Gastrocnemius medialis (tissue), 4 donors: ENCODE measurements at places on chromosomes 12 and 14. TPM values are rescaled to one million over a fixed set of nuclear protein-coding genes. Genes with fewer than 3 reads are reported as not detected.

- H3K4me1 ChIP-seq, result no peaks in the 10 kb centered on the region
- no peak for DNase-seq
- no peaks in the 10 kb centered on the region for H3K27me3 ChIP-seq
- no peaks in the 10 kb centered on the region for H3K36me3 ChIP-seq
- no peak overlapping the region for H3K27ac ChIP-seq
Observed at GRCh38 chr12:13719986-13720385, 261.4 kb downstream of the GRIN2B start.

GRCh38 chr12:124352839-124353238 lies 57.9 kb downstream of the RFLNA start:
- no peak for DNase-seq
- no peaks in the 10 kb centered on the region for H3K27me3 ChIP-seq
- no peaks in the 10 kb centered on the region for H3K4me1 ChIP-seq
- H3K36me3 ChIP-seq, result no peaks in the 10 kb centered on the region
- H3K27ac ChIP-seq, result peak overlapping the region; percentile 56

DNA sequence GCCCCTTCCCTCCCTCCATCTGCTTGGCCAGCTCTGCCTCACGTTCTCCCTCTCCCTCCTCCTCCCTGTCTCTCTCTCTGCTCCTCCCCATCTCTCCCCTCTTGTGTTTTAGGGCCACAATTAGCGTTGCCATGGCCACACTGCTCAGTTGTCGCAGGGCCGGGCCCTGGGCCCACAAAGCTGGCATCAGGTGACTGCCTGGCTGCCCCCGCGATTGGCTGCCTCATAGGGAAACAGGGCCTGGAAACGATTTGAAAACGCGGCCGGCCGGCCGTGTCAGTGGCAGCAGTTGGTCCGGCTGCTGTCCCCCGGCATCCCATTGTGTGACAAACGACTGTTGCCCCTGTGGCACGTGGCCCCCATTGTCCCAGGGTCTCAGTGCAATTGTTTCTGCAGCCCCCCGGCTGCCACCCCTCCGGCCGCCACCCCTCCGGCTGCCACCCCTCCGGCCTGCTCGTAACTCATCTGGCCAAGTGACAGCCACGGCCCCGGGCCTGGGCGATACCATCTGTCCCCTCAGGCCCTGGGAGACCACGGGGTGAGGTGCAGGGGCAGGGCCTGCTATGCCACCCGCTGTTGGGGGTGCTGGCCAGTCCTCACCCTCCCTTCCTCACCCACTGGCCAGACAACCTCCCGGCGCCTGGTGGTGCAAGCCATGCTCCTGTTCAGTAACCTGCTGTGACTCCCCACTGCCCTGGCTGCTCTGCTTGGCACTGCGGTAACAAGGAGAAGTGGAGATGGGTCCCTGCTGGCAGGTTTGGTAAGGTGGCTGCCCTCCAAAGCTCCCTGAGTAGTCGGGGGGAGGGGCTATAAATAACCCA lies 17.4 kb downstream of the FOXN4 start:
- H3K4me1 ChIP-seq, result no peaks in the 10 kb centered on the region
- peak overlapping the region; percentile 43 for H3K4me3 ChIP-seq
- H3K27ac ChIP-seq, result no peak overlapping the region
- DNase-seq, result no peak
- H3K36me3 ChIP-seq, result no peaks in the 10 kb centered on the region

- peaks cover 30% of the 10 kb centered on the region for H3K4me1 ChIP-seq
- H3K27me3 ChIP-seq, result no peaks in the 10 kb centered on the region
- no peaks in the 10 kb centered on the region for H3K36me3 ChIP-seq
- H3K27ac ChIP-seq, result peak overlapping the region; percentile 60
- peak; percentile 75 for DNase-seq
Observed at GRCh38 chr12:106096376-106096775, 42.4 kb downstream of the NUAK1 start.

DNA sequence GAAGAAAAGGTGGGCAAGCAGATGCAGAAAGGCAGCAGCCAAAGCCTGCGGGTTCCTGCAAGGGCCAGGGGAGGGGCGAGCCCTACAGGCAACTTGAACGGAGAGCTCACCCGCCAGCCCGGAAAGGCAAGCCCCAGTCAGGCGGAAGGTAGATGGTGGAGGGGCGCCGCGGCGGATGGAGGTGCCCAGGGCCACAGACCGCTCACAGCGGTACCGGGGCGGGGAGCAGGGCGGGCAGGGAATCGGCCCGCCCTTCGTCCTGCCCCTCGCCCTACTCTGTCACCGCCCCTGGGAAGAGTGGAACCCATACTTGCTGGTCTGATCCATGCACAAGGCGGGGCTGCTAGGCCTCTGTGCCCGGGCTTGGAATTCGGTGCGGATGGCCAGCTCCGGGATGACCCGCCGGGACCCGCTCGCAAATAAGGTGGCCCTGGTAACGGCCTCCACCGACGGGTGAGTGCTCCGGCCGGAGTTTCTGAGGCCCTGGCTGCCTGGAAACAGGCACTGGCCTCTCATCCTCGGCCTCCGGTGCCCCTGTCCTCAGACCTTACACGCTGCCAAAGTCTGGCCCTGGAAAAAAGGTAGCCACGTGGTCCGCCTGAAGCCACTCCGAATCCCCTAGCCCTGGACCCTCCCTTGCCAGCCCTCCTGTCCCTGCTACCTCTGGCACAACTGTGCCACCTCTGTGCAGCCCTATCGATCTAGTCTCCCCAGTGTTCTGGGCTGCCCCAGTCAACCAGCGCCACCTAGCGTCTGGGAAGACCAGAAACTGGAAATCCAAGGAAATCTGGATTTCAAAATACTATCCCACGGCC lies at the start of gene DHRS4:
Gene DHRS4, plus strand, starts transcription at position 307 of the 815 bp plus-strand sequence. Its CDS starts 19 bp downstream, at position 326.
- no peaks in the 10 kb centered on the region for H3K27me3 ChIP-seq
- H3K4me3 ChIP-seq, result peak within 1 kb of the TSS; percentile 77
- H3K36me3 ChIP-seq, result no peaks in the 10 kb centered on the region
- DNase-seq, result peak; percentile 70
- peaks cover 38% of the 10 kb centered on the region for H3K4me1 ChIP-seq

GRCh38 chr12:91127306-91127705 lies 16.0 kb upstream of the LUM start:
- no peaks in the 10 kb centered on the region for H3K36me3 ChIP-seq
- H3K4me1 ChIP-seq, result no peaks in the 10 kb centered on the region
- no peak for DNase-seq
- no peak overlapping the region for H3K27ac ChIP-seq

- H3K4me1 ChIP-seq, result peaks cover 8% of the 10 kb centered on the region
- H3K4me3 ChIP-seq, result peak overlapping the region; percentile 63
- H3K36me3 ChIP-seq, result no peaks in the 10 kb centered on the region
Observed at GRCh38 chr14:96797582-96798349, 584 bp downstream of the VRK1 start.

DNA sequence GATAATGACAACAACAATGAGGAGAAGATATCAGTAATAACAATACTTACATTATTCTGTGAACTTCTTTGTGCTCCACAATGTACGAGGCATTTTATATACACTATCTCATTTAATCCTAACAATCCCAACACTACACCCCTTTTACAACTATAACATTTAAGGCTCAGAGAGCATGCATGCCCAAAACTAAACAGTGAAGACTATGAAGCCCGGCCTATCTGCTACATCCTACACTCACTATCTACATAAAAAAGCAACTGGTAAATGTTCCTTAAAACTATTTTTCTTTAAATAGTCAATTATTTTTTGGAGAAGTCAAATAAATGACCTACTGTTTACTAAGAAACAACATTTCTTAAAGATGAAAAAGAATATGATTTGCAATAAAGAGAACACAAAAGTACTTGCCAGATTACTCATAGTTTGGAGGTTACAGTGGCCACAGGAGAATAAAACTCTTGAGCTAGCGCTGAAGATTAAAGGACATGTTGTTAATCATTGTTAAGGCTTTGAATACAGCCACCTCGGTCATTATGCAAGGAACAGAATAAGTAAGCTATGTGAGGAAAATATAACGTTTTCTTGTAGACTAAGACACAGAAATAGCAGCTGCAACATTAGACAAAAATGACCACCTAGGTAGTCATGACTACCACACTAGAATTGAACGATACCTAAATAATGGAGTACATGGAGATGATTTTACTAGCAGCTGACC lies 56.7 kb downstream of the EPS8 start:
- no peaks in the 10 kb centered on the region for H3K27me3 ChIP-seq
- no peak overlapping the region for H3K27ac ChIP-seq
- DNase-seq, result no peak
- no peaks in the 10 kb centered on the region for H3K4me1 ChIP-seq

Gene CCDC38
- not detected for total RNA-seq

Gene C14orf119
- total RNA-seq, result 10.2 TPM

Gene A2M
- total RNA-seq, result 135 TPM

Gene TRPV4
- not detected for total RNA-seq

Gene RTN1
- total RNA-seq, result 1.4 TPM

Gene RNF212B
- total RNA-seq, result not detected
